ENCODE measurements at places on chromosomes 12 and 14. TPM values are rescaled to one million over a fixed set of nuclear protein-coding genes. Genes with fewer than 3 reads are reported as not detected.

GRCh38 chr12:74725154-74725553 is 187.5 kb downstream of the ATXN7L3B start:
- H3K36me3 ChIP-seq, result no peaks in the 10 kb centered on the region
- DNase-seq, result no peak

GRCh38 chr12:77813558-77813957 is 17.1 kb upstream of the NAV3 start:
- H3K27me3 ChIP-seq, result no peaks in the 10 kb centered on the region
- H3K4me1 ChIP-seq, result peaks cover 35% of the 10 kb centered on the region
- no peak overlapping the region for H3K4me3 ChIP-seq
- H3K36me3 ChIP-seq, result no peaks in the 10 kb centered on the region

GRCh38 chr12:105706973-105707334 is 376.5 kb downstream of the C12orf75 start:
- no peak overlapping the region for H3K4me3 ChIP-seq
- no peaks in the 10 kb centered on the region for H3K27me3 ChIP-seq
- H3K36me3 ChIP-seq, result no peaks in the 10 kb centered on the region
- no peak for DNase-seq
- H3K4me1 ChIP-seq, result peaks cover 19% of the 10 kb centered on the region
- no peak overlapping the region for H3K27ac ChIP-seq

- H3K36me3 ChIP-seq, result no peaks in the 10 kb centered on the region
- H3K27ac ChIP-seq, result no peak overlapping the region
- H3K4me1 ChIP-seq, result no peaks in the 10 kb centered on the region
Measured at GRCh38 chr12:62581288-62582064, 114.8 kb downstream of the MON2 start.

GRCh38 chr14:75452900-75453816 is 25.3 kb downstream of the JDP2 start:
- H3K27me3 ChIP-seq, result peaks cover 9% of the 10 kb centered on the region
- DNase-seq, result peak; percentile 30
- no peak overlapping the region for H3K4me3 ChIP-seq
- H3K4me1 ChIP-seq, result peaks cover 18% of the 10 kb centered on the region
- peaks cover 13% of the 10 kb centered on the region for H3K36me3 ChIP-seq
- H3K27ac ChIP-seq, result peak overlapping the region; percentile 72

MYL2 gene
- total RNA-seq, result not detected

SLC25A21 gene
- 1.2 TPM for total RNA-seq

DUSP6 gene
- total RNA-seq, result 232 TPM

NGB gene
- total RNA-seq, result not detected
